ENCODE measurements at places on chromosomes 7 and 10. TPM values are rescaled to one million over a fixed set of nuclear protein-coding genes. Genes with fewer than 3 reads are reported as not detected.

- peak overlapping the region; percentile 85 for H3K27ac ChIP-seq
- peaks cover 32% of the 10 kb centered on the region for H3K4me1 ChIP-seq
- no peaks in the 10 kb centered on the region for H3K36me3 ChIP-seq
- DNase-seq, result no peak
Measured at GRCh38 chr10:69179089-69179742, 818 bp upstream of the SUPV3L1 start.

DNA sequence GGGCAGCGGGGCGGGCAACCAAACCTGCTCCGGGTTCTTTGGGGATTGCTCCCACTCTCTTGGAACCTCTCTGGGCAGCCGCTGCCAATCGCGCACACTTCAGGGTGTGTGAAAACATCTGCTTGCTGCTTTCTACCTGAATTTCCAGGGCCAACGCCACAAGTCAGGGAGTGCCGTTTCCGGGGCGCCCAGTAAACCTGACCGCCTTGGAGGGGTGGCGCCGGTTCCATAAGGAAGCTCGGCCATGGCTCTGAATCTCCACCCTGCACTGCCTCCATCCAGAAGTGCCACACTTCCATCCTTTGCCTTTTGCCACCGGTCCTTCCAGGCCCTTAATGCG is 679 bp upstream of the AFAP1L2 start:
- peaks cover 23% of the 10 kb centered on the region for H3K27me3 ChIP-seq
- peak overlapping the region; percentile 71 for H3K27ac ChIP-seq
- H3K4me1 ChIP-seq, result peaks cover 52% of the 10 kb centered on the region
- peak overlapping the region; percentile 71 for H3K4me3 ChIP-seq
- DNase-seq, result no peak
- H3K36me3 ChIP-seq, result no peaks in the 10 kb centered on the region

GRCh38 chr7:40283391-40283790 is 148.6 kb downstream of the SUGCT start:
- H3K4me1 ChIP-seq, result no peaks in the 10 kb centered on the region
- no peak overlapping the region for H3K27ac ChIP-seq
- DNase-seq, result no peak
- H3K4me3 ChIP-seq, result no peak overlapping the region
- H3K27me3 ChIP-seq, result no peaks in the 10 kb centered on the region
- H3K36me3 ChIP-seq, result no peaks in the 10 kb centered on the region

EIF5AL1 gene
- 0.42 TPM for total RNA-seq

DNA sequence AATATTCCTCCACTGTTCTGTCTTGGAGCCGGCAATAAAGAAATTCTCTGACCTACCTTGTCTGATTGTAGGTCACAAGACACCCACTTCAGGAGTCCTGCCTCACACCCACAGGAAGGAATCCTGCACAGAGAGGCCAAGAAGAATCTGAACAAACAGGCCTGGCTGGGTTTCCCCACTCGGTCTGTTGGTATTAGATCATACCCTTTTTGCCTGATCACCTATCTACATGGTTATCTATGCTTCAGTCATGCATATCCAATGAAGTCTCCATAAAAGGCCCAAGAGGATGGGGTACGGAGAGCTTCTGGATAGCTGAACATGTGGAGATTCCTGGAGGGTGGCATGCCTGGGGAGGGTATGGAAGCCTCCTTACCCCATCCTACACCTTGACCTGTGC is 12.3 kb downstream of the OGDH start:
- H3K36me3 ChIP-seq, result no peaks in the 10 kb centered on the region
- no peak overlapping the region for H3K27ac ChIP-seq
- no peaks in the 10 kb centered on the region for H3K27me3 ChIP-seq

GPR85 gene
- 1.7 TPM for total RNA-seq

DNA sequence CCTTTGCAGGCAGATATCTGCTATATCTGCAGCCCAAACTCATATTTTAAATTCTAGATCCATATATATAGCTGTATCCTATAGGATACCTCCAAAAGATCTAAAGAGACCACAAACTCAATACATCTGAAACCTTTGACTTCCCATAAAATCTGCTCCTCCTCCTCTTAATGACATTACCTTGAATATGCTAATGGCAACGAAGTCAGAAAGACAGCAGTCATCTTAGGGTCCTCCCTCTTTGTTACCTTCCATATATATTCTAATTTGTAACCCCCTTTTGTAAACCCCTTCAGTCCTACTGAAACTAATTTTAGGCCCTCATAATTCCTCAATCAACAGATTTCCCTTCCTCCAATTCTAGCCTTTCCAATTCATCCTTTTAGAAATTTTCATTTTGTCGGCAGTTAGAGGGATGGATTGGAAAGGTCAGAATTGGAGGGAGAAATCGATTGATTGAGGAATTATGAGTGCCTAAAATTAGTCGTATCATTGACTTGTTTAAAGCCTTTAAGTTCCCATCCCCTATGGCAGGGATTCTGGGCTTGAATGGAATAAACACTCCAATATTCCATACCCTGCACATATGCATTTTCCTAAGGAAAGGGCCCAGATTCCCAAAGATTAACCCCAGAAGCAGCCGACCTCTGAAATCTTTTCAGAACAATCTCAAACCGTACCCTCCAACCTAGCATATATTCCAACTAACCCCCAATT is 2.4 kb downstream of the SYPL1 start:
- no peaks in the 10 kb centered on the region for H3K27me3 ChIP-seq
- peak overlapping the region; percentile 98 for H3K27ac ChIP-seq
- no peaks in the 10 kb centered on the region for H3K36me3 ChIP-seq
- peaks cover 69% of the 10 kb centered on the region for H3K4me1 ChIP-seq

GRCh38 chr7:24384362-24385030 is 100.5 kb downstream of the NPY start:
- no peaks in the 10 kb centered on the region for H3K36me3 ChIP-seq
- DNase-seq, result no peak
- no peaks in the 10 kb centered on the region for H3K4me1 ChIP-seq
- no peaks in the 10 kb centered on the region for H3K27me3 ChIP-seq
- no peak overlapping the region for H3K27ac ChIP-seq
